ENCODE measurements at places on chromosomes 11 and 22.

DNA sequence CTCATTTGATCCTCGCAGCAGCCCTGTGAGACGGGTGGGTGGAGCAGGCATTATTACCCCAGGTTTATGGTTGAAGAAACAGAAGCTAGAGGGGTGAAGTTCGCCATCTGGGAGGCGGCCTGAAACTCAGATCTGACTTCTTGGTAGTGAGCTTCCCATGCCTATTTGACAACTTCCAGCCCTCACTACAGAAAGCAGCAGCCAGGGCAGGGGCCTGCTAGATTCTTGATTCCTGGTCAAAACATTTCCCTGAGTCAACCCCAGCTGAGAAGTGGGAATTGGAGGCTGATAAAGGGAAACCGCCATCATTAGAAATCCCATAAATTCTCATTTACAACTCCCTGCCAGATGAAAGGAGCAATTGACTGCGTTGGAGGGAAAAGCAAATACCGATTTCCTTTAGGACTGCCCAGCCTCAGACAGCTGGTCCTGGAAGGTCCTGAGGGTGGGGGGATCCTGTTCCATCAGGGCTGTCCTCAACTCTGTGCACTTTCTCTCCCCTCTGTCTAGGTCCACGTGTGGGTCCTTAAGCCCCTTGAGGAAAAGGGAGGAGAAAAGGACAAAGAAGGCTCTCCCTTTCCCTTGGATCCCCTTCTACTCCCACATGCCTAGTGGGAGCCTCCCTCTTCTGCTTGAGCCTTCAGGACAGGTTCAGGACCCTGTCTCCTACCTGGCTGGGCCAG, 10.2 kb upstream of the NECTIN1 start:
- no peak for DNase-seq

- DNase-seq, result no peak
Observed at GRCh38 chr11:104522650-104523049, 358.7 kb upstream of the PDGFD start.

GRCh38 chr11:109237636-109238035, 184.4 kb upstream of the C11orf87 start:
- peak; percentile 26 for DNase-seq

- DNase-seq, result peak; percentile 53
Observed at GRCh38 chr11:118171269-118172062, 5.0 kb downstream of the SCN2B start.

GRCh38 chr22:25966448-25966913, 202.8 kb upstream of the SEZ6L start:
- no peak for DNase-seq

GRCh38 chr22:45683680-45684079, 12.0 kb downstream of the ATXN10 start:
- no peak for DNase-seq

DNA sequence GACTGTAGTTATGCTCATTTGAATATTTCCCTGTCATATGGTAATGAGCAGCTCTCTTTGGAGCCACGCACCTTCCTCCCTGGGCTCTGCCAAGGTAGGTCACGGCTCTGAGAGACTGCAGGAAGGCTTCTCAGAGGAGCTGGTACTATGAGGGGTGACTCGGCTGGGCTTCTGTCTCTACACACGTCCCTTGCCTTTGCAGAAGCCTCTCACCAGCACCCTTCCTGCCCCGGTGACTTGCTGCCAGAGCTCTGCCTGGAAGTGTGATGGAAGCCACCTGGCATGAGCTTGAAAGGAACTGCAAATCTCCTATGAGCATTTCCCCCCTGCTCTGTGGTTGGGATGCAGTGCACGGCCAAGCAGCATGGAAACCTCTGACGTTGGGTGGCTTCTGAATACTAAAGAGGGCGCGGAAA, 74.2 kb downstream of the KIRREL3 start:
- no peak for DNase-seq

DNA sequence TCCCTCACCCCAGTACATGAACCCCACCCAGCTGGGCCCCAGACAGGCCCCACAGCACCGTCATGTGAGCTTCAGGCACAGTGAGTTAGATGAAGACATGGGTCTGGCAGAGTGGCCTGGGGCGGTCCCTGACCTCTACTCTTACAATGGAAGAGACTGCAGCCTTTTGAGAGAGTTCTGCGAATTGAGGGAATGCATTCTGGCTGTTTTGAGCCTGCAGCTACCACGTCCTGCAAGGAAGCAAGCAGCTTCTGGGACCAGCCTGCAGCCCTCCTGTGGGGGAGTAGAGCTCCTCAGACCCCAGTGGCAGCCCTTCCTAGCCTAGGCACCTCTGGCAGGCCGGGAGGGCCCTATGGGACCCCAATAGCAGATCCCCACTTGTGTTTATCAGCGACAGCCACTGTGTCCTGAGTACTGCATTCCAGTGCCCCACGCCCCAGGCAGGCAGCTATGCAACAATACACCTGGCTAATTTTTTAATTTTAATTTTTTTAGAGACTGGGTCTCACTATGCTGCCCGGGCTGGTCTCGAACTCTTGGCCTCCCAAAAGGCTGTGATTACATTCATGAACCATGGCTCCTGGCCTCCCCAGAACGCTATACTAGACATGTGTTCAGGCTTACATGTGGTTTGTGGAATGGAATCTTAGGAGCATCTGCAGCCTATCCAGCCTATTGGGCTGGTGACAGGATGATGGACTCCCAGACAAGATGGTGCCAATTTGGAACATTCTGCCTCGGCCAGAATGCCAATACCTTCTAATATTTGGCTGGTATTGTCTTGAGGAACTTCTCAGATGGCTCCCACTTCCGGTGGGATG, 717 bp upstream of the SLC7A4 start:
- no peak for DNase-seq

GRCh38 chr11:133508468-133508867, 23.8 kb downstream of the OPCML start:
- DNase-seq, result peak; percentile 50

DNA sequence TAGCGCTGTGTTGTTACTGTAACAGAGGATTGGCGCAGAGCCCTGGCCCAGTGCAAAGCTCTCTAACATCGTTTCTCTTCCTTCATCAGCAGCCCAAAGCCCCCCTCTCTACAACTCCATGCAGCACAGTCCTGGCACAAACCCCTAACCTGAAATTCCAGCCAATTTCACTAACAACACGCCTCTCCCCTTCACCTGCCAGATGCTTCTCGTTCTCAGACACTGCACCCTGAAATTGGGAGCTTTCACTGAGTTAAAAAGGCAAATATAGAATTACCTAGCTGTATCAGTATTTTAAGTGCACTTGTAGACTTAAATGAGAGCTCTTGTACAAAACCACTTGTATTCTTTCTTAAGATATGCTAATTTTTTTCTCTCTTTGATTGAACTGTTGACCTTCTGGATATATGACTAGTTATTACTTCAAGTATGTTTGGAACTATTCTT, 16.3 kb downstream of the GRAP2 start:
- no peak for DNase-seq
